Central memory CD8-positive, alpha-beta T cell (primary cell): ENCODE measurements at places on chromosomes 5 and 9.
A peak's percentile ranks its signal among the peaks of the same experiment; 100 is the strongest.

DNA sequence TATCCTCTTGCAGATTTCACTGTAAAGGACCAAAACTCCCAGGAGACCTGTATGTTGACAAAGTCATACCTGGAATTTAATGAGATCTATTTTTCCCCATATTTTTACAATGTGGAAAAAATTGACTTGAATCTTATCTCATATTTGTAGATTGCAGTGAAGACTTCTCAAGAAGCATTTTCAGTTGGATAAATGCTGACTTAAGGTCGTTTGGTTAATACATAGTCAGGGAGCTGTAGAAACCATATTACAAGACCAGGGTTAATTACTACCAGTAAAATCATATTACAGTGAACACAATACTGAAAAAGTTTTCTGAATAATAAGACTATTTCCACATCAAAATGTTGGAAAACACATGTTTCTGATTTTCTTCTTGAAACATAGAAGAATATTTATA lies 119.8 kb downstream of the ATG10 start:
- no peak for DNase-seq

GRCh38 chr5:132746954-132747615 lies at the start of gene CCNI2:
Gene CCNI2, plus strand, starts transcription at chr5:132747426. Its CDS starts 70 bp downstream, at chr5:132747496.
- DNase-seq, result peak; percentile 45

DNA sequence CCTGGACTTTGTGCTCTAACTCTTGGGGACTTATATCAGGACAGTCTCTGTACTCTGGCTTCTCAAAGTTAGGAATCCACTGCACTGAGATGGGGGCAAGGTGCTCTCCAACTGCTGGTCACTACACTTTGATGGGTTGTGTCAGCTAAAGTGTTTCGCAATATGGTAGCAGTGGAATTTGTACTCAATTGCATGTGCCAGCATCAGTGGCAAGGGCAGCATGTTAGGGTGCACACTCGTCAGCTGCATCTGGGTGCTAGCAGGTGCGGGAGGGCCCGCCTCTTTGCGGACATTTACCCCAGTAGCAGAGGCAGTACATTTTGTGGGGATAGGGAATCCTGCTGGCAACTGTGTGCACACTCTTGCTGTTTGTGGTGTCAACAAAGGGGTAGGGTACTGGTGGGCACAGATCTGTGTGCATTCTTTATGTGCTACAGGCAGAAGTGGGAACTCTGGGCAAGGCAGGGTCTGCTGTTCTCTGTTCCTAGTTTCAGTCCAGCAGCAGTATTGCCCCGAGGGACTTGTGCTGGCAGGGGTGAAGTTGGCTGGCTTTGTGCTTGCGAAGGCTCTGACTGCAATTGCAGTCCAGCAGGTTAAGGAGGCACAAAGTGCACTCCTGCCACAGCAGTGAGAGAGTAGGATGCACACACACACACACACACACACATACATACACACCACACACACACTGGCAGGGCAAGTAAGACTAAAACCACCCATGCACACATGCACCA lies 924.8 kb upstream of the CDH9 start:
- DNase-seq, result no peak

DNA sequence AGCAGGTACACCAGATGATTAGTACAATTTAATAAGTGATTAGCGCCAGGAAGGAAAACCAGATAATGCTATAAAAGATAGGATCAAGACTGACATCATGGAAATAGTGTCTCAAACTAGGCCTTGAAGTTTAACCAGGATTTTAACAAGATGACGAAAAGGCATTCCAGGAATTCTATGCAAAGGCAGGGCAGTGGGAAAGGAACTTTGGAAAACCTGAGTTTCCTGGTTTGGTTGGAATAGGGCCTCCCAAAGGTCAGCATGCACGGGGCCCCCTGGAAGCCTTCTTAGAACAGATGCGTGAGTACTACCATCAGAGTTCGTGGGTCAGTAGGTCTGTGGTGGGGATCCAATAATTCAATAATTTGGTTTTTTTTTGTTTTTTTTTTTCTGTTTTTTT lies 935.2 kb upstream of the DMAC1 start:
- no peak for DNase-seq

DNA sequence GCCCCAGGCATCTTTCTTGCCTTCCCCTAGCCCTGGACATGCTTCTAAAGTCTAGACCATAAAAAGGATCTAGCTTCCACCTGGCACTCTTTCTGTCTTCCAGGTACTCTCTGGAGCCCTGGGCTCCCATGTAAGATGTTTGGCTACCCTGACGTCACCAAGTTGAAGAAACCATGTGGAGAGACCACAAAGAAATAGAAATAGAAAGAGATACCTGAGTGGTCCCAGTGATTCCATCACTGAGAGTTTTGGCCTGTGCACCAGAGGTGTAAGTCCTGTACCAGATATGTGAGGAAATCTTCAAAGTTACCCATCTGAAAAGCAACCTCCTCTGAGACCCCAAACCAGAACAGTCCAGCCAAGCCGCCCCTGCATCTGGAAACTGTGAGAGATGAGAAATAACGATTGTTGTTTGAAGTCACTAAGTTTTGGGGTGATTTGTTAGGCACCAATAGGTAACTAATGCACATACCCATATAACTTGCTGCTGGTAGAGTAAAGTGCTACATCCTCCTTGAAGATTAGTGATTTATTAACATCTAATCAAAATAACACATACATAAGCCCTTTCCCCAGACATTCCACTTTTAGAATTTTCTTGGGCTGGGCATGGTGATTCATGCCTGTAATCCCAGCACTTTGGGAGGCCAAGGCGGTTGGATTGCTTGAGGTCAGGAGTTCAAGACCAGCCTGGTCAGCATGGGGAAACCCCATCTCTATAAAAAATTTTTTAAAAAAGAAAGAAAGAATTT lies 85.7 kb upstream of the LHFPL2 start:
- no peak for DNase-seq

DNA sequence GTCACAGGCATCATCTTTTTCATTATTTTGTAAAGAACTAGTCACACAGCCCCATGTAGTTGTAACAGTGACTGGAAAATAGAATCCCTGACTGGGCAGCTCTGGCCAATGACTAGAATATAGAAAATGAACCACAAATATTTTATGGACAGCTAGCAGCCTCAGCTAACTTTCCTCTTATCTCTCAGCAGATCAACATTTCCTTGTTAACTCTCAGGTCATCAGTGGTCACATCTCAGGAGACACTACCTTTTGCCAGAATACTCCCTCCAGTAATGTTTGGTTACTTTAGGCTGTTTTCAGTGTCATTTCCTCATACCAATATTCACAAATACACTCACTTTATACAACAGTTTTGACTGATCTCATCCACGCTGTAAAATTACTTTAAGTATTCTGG lies 43.9 kb downstream of the FAM169A start:
- no peak for DNase-seq

DNA sequence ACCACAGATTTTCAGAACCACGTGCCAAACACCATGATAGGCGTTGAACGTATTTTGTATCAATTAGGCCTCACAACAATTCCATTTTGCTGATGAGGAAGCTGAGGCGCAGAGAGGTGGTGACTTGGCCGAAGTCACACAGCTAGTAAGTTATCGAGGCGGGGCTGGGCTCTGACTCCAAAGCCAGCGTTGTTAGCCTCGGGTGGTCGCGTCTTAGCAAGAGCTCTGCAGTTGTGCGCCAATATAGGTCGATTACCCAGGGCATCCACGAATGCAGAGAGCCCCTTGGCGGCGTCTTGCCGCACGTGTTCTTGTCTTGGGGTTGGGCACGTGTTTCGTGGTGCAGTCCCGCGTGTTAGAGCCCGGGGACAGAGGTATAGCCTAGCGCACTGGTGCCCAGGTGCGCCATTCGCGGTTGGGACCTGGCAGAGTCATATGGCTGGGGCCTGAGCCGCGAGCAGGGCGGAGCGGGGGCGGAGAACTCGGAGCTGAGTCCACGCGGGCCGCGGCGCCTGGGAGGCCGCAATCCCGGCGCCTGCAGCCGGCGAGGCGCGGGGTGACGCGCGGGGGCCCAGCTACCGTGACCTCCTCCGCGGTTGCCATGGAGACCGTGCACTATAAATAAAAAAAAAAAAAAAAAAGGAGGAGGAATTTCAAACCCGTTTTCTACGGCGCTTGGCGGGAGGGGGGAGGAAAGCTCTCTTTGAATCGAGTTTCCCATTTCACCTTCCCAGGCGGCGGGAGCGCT lies 62.3 kb downstream of the CXXC5 start:
- peak; percentile 75 for DNase-seq

DNA sequence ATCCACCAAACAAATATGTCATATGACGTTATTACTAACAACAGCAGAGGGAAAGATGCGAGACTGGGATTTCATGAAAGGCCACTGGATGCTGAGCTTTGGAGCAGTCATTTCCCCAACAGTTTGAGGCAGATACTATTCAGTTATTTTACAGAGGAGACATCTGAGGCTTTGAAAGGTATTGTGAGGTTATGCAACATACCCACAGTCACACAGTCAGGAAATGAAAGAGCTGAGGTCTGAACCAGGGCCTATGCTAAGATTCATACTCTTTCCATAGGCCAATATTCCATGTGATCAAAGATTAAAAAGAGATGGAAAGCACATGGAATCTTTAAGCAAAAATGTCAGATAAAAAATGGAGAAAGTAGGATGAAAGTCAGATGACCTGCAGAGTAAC lies 63.0 kb downstream of the LPAR1 start:
- DNase-seq, result no peak

GRCh38 chr5:61737964-61738340 lies 405.9 kb downstream of the ZSWIM6 start:
- DNase-seq, result no peak

DNA sequence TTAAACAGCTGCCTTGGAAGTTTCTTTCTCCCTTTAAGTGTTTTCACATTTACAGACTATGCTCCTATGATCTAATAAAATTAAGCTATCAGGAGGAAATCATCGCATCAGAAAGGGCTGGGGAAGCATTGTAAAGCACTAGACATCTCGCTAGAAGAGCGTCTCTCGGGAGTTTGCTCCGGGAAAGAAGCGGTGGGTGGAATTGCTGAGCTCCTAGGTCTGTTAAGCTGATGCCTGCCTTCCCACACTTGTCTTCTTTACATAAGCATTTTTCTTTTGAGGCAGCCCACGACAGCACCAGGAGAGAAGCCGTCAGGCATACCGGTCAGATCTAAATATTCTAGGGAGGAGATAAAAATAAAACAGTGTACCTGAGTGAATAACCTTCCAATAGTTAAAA lies 541.7 kb upstream of the TUSC1 start:
- DNase-seq, result no peak
